Fibroblast of lung (primary cell): ENCODE measurements at places on chromosomes 12 and 14. TPM values are rescaled to one million over a fixed set of nuclear protein-coding genes. Genes with fewer than 3 reads are reported as not detected.
A peak's percentile ranks its signal among the peaks of the same experiment; 100 is the strongest.

DNA sequence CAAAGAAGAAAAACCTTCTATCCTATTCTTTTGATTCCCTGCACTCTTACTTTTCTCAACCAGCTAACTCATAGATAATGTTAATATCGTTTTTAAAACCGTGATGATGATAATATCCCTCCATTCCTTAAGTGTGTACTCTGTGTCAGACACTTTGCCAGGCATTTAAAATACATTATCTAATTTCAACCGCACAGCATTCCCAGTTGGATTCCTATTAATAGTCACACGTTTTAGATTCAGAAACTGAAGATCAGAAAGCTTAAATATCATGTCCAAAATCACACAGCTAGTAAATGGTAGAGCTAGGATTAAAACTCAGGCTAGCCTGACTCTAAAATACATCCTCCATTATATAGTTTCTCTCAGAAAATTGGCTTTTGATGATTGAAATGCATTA is 366.0 kb downstream of the NELL2 start:
- no peaks in the 10 kb centered on the region for H3K36me3 ChIP-seq
- no peaks in the 10 kb centered on the region for H3K27me3 ChIP-seq
- H3K4me1 ChIP-seq = no peaks in the 10 kb centered on the region
- no peak overlapping the region for H3K4me3 ChIP-seq

DNA sequence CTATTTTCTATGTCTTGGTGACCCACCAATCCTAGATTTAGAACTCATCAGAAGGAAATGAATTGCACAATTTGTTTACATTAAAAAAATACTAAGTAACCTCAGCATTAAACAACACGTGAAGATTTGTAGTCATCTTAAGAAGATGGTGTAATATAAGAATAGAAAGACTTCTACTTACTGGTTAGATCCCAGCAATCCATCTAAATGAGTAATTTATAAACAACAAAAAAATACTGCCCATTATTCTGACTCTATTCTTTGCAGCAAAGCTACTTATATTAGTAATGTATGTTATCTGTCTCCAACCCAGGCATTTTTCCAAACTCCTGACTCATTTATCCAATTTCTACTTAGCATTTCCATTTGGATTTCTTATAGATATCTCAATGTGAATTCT is 67.8 kb downstream of the CD163L1 start:
- peak; percentile 12 for DNase-seq
- no peak overlapping the region for H3K4me3 ChIP-seq
- no peaks in the 10 kb centered on the region for H3K4me1 ChIP-seq
- H3K36me3 ChIP-seq = no peaks in the 10 kb centered on the region
- H3K27ac ChIP-seq = no peak overlapping the region

DNA sequence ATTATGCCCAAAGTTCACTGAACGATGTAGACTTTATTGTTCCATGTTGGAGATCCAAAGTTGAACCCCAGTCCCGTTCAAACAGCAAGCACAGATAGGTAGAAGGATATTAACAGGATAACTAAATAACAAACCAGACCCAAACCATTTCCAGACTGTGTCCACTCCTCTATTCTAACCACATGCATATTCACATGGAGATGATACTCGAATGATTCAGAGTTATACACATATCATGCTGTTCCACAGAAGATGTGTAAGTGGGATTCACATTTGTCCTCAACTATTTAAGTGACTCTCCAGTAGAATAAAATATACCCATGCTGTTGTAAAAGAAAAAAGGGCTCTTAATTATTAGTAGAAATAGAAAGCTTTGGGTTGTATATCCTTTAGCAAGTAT is 185.9 kb downstream of the ITPR2 start:
- no peaks in the 10 kb centered on the region for H3K27me3 ChIP-seq
- no peaks in the 10 kb centered on the region for H3K36me3 ChIP-seq
- no peak overlapping the region for H3K4me3 ChIP-seq
- no peak overlapping the region for H3K27ac ChIP-seq
- peaks cover 11% of the 10 kb centered on the region for H3K4me1 ChIP-seq
- no peak for DNase-seq

- no peaks in the 10 kb centered on the region for H3K27me3 ChIP-seq
- DNase-seq = no peak
- H3K36me3 ChIP-seq = no peaks in the 10 kb centered on the region
- no peak overlapping the region for H3K27ac ChIP-seq
- H3K4me1 ChIP-seq = no peaks in the 10 kb centered on the region
- no peak overlapping the region for H3K4me3 ChIP-seq
Measured at GRCh38 chr12:3164454-3165077, 87.4 kb downstream of the TSPAN9 start.

RPS6KL1 gene
- total RNA-seq = 0.26 and 1.2 TPM in 2 replicates

ACOT4 gene
- 0.51 and 1.7 TPM in 2 replicates for total RNA-seq
